ENCODE measurements at places on chromosomes 1 and 21.

- no peak for DNase-seq
Observed at GRCh38 chr1:69195136-69195535, 372.6 kb upstream of the LRRC7 start.

- DNase-seq, result no peak
Observed at GRCh38 chr1:204744107-204744779, 58.7 kb upstream of the LRRN2 start.

DNA sequence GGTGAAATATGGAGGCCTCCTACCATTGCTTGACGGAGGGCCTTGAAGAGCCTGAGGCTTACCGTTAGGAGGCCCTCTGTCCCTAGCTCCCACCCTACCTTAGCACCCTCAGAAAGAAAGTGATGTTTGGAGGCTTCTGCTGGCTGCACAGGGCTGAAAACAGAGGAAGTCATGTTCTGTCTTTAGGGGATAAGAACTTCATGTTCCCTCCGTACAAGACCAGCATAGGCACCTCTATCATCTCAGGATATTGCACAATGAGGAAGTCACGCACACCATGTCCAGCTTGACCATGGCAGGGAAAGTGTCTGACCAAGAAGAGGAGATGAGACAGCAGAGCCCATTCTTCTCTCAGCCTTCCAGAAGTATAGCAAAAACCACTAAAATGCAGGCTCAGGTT is 13.8 kb downstream of the ADORA3 start:
- DNase-seq, result no peak

DNA sequence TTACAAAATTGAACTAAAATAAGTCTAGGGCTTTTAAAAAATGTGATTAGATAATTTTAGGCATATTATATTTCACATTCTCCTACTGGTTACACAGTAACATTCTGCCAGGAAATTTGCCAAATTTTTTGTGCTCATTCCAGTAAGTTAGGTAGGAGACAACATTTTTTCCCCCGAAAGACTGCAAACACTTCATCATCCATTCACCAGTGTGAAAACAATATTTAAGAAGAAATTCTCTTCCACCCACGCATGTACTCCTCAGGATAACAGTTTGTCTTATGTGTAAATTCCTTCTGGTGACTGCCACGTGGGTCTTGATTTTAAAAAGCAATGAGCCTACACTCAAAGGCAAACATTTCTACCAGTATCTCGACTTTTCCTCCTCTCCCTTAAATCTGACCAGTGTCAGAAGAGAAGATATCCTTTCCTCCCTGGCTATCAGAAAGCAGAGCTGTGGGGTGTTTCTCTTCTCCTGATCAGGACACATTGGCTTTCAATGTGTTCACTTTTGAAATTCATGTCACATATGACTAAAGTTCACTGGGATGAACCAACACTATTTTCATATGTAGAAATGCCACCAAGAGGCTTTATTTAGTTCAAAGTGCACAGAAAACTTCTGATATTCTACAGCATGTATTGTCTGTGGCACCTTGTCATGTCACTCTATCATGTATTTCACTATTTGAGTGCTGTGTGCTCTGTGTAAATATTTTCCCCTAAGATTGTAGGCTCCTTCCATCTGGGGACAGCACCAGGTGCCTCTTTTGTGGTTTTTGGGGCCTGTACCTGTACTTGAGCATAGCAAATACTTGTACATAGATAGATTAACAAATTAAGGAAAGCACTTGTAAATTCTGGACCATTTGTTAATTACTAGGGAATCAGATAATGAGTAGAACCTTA is 38.6 kb downstream of the LHX9 start:
- peak; percentile 68 for DNase-seq

DNA sequence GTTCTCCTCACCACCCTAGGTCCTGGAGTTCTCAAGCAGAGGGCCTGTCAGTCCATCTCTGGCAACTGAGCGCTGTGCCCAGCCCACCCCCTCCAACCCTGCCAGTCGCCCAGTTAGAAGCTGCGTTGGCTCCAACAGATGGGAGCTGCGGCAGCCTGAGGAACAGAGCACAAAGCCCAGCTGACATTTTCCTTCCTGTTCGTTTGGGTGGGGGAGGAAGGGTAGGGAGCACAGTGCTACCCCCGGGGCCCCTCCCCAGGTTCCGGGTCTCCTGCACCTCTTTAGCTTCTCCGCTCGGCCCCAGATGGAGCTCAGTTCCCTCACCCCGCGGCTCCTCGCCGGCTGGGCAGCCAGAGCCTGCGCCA is 1.4 kb downstream of the LRRN2 start:
- no peak for DNase-seq

DNA sequence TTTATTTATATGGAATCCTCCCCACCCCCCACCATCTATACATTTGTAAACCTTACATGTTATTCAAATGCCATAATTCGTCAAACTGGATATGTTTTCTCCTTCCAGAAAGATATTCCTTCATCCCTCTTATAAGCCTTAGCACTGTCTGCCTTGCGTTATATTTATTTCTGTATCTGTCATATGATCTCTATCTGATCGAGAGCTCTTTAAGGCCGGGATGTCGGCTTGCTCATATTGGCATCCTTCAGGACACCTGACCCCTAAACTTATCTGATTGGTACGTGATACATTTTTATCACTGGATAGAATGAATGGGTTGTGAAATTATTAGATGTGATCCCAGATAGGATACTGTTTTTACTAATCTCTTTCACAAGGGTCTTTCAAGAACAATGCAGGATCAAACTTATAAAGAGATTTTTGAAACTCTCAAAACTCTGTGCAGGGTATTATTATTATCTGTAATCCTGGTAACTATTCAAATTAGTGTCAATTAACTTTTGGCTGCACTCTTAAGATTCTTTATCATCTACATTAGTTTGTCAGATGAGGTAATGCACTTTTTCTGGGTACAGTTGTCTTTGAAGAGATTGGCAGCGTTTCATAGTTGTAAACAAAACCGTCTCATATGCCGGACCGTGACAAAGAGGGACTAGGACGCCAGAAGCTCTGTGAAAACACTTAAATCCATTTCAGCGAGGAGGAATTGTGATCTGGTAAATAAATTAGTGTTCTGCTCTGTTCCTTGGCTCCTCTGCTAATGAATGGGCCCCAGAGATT is 152.0 kb downstream of the KIF26B start:
- no peak for DNase-seq

DNA sequence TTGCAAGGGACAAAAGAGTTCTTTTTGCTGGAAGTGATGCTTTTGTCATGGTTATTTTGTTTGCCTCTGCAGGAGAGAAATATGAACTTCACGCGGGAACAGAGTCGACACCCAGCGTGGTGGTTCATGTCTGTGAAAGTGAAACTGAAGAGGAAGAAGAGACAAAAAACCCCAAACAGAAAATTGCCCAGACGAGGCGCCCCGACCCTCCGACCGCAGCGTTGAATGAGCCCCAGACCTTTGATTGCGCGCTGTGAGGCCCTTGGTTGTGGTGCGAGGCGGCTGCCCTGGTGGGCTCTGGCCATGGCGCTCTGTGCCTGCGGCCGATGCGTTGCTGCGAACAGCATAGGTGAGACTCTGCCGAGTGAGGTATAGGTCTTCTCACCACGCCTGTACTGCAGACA is 20.9 kb upstream of the NCMAP start:
- DNase-seq, result no peak

DNA sequence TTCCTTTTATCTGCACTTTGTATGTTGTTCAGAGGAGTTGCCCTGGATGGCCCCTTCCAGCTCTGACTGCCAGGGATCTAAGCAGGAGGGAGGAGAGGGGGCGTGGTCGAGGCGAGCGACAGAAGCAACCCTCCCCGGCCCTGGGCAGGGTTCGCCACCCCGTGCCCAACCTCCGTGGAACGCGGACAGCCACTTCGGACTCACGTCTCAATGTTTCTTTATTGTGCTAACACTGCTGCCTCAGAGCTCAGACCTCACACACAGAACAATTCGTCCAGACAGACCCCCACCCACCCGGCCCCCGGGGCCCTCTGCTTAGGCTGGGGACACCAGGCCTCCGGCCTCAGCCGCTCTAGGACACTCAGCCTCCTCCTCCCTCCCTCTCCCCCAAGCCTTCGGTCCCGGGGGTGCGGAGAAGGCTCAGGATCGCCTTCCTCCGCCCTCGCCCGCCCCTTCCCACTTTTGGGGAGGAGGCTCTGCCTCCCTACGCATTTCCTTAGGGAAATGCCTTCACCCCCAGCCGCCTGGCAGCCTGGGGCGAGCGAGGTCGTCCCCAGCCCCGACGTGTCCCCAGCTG is 8.3 kb downstream of the VSIG8 start:
- DNase-seq, result peak; percentile 78

GRCh38 chr1:214438530-214438929 is 112.9 kb downstream of the PTPN14 start:
- DNase-seq, result no peak

GRCh38 chr21:45876381-45877170 is 105.0 kb upstream of the COL6A1 start:
- DNase-seq, result no peak

DNA sequence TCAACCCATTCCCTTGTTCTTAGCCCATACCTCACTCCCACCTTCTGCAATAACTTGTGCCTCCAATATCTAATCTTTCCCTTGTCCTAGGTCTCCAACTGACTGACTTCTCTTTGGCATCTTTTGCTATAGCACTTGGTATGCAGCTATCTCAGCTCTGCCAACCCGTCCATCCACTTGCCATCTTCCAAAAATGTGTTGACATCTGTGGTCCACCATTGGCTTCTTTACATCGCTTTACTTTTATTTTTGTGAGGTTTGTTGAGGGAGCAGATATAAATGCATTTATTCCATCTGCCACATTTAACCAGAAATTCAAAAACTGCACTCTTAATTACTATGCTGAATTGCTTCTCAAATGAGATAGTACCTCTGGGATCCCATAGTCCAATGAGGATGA is 24.9 kb upstream of the PSMB2 start:
- no peak for DNase-seq

DNA sequence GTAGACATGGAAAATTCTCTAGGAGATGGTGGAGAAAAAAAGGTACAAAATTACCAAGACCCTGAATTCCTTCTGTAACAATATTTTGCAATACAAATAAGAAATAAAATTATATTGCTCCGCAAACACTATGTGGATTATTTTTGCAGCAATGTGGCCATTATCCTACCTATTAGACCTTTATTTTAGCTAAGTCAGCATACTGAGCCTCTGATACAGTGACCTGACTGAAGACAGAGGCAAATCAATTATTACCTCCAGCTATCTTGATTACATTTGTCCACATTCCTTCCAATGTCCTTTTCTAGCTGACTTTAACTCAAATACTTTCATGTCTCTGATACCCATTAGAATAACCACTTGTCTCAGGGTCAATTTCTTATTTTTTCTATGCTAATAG is 610.9 kb downstream of the LRRIQ3 start:
- no peak for DNase-seq

GRCh38 chr21:14384453-14384852 is 1.5 kb upstream of the HSPA13 start:
- no peak for DNase-seq

DNA sequence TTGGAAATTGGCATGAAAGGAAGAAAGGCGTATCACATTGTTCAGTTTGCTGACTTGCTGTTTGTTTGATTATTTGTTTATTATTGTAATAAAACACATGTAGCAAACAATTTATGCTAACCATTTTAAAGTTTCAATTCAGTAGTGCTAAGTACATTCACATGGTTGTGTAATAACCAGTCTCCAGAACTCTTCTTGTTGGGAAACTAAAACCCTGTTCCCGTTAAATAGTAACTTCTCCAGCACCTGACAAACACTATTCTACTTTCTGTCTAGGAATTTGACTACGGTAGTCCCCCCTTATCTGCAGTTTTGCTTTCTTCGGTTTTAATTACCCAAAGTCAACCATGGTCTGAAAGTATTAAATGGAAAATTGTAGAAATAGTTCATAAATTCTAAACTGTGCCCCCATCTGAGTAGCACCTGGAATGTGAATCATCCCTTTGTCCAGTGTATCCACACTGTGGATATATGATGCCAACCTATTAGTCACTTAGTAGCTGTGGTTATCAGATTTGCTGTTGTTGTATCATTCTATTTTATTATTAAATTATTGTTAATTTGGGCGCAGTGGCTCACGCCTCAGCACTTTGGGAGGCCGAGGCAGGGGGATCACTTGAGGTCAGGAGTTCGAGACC is 5.5 kb downstream of the MORC3 start:
- DNase-seq, result peak; percentile 77

DNA sequence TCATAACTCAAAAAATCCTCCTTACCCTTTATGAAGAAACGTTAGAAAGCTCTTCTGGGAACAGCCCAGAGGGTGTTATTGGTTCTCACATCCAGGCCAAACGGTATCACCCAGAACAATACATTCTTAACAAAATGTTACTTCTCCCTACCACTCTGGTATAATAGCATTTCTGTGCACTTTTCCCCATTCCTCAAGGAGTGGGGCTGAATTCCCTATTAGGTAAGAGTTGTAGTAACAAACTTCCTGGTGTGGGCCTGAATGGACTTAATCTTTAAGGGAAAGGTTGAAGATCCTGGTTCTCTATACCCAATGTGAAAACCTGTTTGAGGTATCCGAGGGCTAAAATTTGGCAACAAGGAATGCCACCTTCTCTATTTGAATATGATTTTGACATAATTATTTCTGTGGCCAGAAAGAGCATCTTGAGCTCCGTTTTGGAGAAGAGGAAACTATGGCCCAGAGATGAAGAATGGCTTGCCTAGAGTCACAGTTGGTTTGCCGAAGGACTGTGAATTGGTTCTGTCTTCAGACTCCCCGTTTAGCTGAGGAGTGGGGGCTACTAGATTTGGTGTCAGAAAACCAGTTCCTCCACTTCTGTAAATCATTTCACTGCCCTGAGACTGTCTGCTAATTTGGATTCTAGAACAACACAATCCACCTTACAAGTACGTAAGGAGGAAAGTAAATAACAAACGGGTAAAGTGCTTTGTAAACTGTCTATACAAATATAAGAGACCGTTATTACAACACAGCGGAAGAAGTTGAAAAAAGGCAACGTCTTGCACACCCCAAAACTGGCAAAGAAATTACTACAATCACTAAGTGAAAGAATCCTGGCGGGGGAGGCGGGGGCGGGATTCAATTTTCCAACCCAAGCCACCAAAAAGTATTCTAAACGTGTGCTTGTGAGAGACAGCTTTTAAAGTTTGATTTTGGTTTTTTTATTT is 2.3 kb downstream of the ANP32E start:
- DNase-seq, result peak; percentile 62

All from GM23248 (cell line).